Muscle of back (tissue), 13 donors: ENCODE measurements at places on chromosomes 4 and X. TPM values are rescaled to one million over a fixed set of nuclear protein-coding genes. Genes with fewer than 3 reads are reported as not detected.

The PDHA2 gene
- polyA plus RNA-seq: not detected

DNA sequence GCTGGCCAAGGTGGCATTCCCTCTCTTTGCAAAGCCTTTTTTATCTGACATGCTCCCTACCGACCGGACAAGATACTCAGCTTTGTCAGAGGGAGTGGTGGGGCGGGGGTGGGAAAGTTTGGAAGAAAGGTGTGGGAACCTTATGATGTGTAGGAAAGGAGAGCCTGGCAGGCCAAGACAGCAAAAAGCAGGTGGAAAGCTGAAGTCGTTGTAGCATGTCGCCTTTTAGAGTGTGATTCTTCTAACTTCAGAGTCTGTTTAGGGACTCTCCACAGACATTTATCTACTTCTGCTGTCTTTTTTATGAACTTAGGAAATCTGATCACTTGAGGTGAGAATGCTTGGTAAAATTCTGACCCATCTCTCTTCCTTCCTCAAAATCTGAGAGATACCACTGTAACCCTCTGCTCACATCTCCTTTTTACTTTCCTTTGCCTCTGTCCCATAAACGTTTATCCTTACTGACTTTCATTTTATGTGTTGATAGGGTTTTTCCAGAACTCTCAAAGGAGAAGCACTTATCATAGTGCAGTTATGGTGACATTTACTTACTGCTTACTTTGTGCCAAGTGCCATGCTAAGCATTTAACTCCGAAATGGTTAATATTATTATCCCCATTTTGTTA, 8.2 kb upstream of the RUFY3 start:
- DNase-seq: no peak

The USP51 gene
- 3.8 TPM for polyA plus RNA-seq

DNA sequence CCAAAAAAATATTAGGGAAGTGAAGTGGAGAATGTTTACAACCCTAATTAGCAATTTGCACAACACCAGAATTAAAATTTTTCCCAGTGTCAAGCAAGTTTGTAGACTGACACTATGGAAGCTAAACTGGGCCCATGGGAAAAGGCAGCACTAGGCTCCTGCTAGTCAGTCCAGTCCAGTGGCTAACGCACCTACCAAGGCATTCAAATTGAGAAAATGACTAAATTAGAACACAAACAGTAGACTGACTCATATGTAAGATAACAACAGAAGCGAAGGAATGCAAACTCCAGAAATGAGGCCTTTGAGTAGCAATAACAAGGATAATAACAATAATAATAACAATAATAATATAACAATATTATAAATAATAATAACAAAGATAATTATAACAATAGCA, 90.7 kb downstream of the GRIA3 start:
- DNase-seq: no peak

DNA sequence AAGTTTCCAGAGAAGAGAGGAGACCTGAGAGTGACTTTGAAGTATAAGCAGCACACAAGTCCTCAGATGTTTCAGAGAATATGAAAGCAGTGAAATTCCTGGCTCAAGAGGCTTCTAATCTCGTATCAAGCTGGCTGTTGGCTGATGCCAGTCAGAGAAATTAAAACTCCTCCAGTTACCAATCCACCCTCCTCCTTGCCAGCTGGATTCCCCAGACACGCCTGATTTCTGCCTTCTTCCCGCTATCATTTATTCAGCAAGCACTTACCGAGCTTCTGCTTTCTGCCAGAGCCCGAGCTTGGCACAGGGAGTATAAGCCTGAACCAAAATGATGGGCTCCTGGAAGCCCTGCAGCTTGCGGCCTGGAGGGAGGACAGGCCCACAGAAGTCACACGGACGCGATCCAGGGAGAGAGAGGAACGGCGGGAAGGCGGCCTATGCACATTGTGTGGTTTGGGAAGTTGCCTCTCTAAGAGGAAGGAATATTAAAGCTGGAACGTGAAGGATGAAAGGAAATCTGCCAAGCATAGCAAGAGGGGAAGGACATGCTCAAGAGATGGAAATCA, 102.4 kb upstream of the TBL1X start:
- DNase-seq: no peak

DNA sequence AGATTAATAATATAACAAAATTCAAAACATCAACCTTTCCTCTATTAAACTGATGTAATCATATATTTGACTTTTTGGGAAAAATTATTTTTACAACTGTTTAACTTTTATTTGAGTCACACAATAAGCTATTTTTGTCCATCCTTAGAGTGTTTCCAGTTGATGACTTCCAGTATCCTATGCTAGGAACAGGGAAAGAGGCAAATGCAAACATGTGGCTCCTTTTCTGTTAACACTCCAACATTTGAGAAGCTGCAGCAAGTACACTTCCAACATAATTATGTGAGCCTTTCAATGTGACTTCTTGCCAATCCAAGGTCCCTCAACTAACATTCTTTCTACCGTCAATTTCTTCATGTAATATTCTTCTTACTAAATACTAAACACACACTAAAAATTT, 117.7 kb downstream of the PPA2 start:
- DNase-seq: peak; percentile 55

The HEPH gene
- 4.9 TPM for polyA plus RNA-seq

- no peak for DNase-seq
These were observed 101.5 kb upstream of the MAML3 start for GRCh38 chr4:140255467-140255866.

DNA sequence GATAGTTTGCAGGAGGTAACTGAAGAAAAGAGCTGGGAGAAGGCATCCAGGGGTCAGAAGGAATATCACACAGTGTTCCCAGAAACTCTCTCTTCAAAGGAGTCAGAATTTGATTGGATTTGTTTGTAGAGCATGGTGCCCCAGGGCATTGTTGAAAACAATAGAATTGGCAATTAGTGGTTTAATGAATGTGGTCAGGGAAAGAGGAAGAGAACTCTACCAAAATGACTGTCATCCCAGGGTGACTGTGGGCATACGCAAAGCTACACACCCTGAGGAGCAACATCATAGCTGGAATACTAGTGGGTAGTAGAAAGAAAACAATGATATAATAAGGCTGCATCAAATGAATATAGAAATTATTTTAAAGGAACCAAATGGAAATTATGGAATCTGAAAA, 21.5 kb downstream of the TNIP2 start:
- no peak for DNase-seq

DNA sequence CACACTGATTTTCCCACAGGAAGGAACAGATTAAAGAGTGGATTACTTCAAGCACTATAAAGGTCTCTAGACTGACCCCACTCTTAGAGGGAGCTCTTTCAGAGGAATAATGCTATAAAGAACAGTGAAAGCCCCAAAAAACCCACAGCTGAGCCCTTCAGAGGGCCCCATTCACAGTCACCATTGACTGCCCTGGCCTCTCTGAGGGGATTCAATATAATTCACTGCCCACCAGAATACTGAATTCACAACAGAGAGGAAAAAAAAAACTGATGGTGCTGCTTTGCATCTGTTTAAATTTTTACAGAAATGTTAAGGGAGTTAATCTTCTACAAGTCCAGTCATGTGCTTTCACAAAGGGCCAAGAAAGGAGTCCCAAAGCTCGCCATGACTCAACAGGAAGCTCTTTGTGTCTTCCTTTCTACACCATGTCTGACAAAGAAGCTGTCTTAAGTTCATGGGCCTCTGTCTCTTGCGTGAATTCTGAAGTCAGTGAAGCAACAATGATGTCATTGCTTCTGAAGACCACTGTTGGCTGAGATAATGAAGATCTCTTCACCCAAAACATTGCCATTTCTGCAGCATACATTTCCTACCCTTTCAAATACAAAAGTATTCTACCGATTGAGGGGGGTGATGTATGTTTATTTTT, 174.9 kb downstream of the ADAMTS3 start:
- DNase-seq: no peak

GRCh38 chr4:187849556-187850225, 145.9 kb upstream of the ZFP42 start:
- DNase-seq: peak; percentile 19

The SLC26A1 gene
- polyA plus RNA-seq: 5.1 TPM

GRCh38 chr4:85823295-85823694, 348.3 kb downstream of the ARHGAP24 start:
- peak; percentile 52 for DNase-seq

DNA sequence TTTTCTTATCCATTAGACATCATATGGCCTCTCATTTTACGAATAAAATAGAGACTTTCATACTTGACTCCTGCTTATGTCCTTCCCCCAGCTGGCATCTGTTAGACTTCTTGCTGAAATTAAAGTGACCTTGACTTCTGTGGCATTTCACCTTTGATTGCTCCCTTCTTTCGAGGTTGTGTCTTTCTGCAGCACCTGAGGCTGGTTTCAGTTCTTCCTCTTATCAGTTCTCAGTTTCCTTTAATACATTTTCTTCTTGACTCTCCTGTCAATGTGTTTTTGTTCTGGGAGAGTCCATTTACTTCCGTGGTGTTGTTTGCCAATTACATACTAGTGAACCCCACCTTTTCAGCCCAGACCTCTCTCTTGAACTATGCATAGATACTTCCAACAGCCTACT, 81.6 kb downstream of the RBPJ start:
- no peak for DNase-seq

GRCh38 chr4:63029380-63029779, 1379.9 kb downstream of the TECRL start:
- DNase-seq: no peak

GRCh38 chr4:76780781-76781697, 116.9 kb downstream of the SOWAHB start:
- no peak for DNase-seq

The FGD1 gene
- 16.9 TPM for polyA plus RNA-seq

- DNase-seq: no peak
These were observed 53.7 kb upstream of the SLC39A8 start for GRCh38 chr4:102399021-102399420.

The ATP2B3 gene
- polyA plus RNA-seq: 0.71 TPM

GRCh38 chrX:28552322-28552721, 34.9 kb upstream of the IL1RAPL1 start:
- no peak for DNase-seq

The NKX3-2 gene
- not detected for polyA plus RNA-seq

The XAGE5 gene
- not detected for polyA plus RNA-seq

GRCh38 chrX:19747652-19748610, 139.5 kb downstream of the SH3KBP1 start:
- peak; percentile 17 for DNase-seq

The DCTD gene
- polyA plus RNA-seq: 76.5 TPM

- DNase-seq: no peak
These were observed 57.4 kb downstream of the CCSER1 start for GRCh38 chr4:90184560-90184959.

The ZNF595 gene
- polyA plus RNA-seq: 12.8 TPM

DNA sequence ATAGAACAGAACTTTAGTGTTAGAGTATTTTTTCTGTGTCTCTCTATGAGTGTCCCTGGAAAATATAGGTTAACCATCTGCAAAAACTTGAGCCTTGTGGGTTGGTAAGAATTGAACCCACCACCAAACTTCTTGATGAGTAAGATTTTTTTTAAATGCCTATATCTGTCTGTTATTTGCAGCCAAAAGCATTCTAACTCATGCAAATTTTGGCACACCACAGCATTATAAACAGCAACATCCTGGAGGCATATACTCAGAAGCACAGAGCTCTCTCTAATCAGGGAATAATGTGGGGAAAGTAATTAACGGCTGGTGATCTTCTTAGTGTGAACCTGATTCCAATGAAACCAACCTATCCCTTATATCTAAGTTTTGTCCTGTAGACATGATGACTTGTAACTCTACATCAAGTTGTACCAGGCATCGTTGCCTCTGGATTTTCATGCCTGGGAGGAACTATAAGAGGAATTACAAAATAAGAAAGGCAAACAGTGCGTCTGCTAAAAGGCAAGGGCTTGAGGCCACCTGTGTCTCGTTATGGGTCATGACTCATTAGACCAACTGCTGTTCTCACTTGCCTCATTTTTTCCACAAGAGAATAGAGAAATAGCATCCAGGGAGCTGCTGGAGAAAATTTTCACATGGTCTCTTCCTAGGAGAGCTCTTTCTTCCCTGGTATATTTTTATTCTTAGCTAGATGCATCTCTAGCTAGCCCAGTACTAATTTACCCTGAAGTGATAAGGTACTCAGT, 202.4 kb downstream of the CHIC2 start:
- DNase-seq: peak; percentile 81

- peak; percentile 31 for DNase-seq
These were observed 307.0 kb downstream of the ADGRL3 start for GRCh38 chr4:61507091-61507490.

GRCh38 chrX:118570209-118570608, 74.6 kb downstream of the DOCK11 start:
- no peak for DNase-seq

The TCEAL9 gene
- 141 TPM for polyA plus RNA-seq

The HPGDS gene
- 5.2 TPM for polyA plus RNA-seq

GRCh38 chrX:10190367-10190766, 33.6 kb downstream of the CLCN4 start:
- DNase-seq: peak; percentile 75

- DNase-seq: no peak
These were observed 195.4 kb upstream of the MAMLD1 start for GRCh38 chrX:150167482-150168324.

The SSX3 gene
- not detected for polyA plus RNA-seq

DNA sequence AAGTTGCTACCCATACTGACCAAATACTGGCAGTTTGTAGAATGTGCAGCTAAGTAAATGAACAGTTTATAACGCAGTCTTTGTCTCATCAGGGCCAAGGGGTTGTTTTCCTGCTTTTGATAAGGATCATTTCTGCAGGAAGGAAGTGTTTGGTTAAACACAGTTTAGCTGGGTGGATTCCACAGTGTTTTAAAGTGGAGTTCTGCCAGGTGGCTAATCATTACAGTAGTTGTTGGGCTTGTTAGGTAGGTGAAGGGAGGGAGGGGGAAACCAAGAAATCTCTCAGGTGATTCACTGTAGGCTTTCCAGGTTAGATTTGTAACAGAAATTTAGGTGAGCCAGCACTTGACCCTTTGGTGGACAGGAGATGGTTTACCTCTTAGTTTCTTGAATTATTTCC, 58.1 kb downstream of the FNIP2 start:
- no peak for DNase-seq

The GPR82 gene
- polyA plus RNA-seq: 0.08 TPM

- no peak for DNase-seq
These were observed 73.4 kb upstream of the MAGEB2 start for GRCh38 chrX:30141966-30142365.

DNA sequence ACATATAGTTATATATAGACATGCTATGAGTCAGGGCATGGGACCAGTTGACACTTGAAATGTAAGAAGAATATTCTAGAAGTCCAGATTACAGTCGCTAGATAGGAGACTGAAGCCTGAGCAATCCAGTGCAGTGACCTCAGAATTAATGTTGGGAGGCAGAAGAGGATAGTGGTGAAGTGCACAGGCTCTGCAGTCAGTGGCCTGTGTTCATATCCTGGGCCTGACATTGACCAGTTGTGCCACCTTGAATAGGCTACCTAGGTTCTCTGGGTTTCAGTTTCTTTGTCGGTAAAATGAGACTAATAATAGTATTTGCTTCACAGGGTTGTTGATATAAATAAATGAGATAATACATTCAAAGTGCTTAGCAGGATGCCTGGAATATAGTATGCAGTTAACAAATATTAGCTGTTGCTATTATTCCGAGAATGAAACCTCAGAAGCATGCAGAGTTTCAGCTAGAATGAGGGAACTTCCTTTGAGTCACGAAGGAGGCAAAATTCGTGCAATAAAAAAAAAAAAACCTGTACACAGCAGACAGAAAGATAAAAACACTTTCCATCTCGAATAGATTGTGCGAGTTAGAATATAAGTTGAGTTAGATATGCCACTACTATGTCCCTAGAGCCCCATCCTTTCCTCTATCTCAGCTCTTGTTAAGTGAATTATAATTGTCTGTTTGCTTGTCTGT, 4.0 kb upstream of the SH2D1A start:
- no peak for DNase-seq

The WNK3 gene
- polyA plus RNA-seq: 1.9 TPM

The TIMM17B gene
- polyA plus RNA-seq: 31.1 TPM

- DNase-seq: peak; percentile 45
These were observed 70.8 kb downstream of the RWDD4 start for GRCh38 chr4:183588169-183588675.
